ENCODE measurements at places on chromosomes 2 and 18.

DNA sequence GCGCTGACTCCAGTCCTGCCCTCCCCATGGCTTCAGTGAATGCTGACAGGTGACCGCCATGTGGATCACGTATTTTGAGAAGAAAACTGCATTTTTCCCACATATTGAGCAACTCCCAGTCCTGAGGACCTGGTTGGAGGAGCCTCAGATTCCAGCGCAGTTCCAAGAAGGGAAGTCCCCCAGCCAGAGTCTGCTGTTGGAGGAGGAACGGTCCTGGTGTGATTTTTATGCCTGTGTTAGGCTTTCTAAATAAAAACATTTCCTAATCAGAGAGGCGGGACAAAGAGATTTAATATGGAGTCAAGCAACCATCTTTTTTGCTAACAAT, 32.3 kb upstream of the COL6A3 start:
- no peak for DNase-seq

GRCh38 chr2:127917916-127918315, 32.2 kb upstream of the AMMECR1L start:
- DNase-seq, result no peak

DNA sequence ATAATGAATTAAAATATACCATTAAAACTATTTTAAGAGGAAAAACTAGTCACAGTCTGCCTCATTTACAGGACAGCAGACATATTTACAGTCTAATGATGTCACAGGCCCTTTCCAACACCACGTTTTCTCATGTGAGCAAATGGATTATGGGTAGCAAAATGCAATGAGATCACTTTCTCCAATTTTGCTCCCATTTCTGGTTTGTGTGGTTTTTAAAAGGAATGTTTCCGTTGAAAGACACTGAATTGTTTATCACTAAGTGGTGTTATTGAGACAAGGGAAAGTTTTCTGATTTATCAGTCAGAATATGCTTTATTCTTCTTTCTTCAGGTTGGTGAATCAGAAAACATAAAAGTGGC, 11.4 kb upstream of the NR4A2 start:
- DNase-seq, result no peak

GRCh38 chr2:25388491-25388890, 46.8 kb upstream of the DNMT3A start:
- DNase-seq, result no peak

DNA sequence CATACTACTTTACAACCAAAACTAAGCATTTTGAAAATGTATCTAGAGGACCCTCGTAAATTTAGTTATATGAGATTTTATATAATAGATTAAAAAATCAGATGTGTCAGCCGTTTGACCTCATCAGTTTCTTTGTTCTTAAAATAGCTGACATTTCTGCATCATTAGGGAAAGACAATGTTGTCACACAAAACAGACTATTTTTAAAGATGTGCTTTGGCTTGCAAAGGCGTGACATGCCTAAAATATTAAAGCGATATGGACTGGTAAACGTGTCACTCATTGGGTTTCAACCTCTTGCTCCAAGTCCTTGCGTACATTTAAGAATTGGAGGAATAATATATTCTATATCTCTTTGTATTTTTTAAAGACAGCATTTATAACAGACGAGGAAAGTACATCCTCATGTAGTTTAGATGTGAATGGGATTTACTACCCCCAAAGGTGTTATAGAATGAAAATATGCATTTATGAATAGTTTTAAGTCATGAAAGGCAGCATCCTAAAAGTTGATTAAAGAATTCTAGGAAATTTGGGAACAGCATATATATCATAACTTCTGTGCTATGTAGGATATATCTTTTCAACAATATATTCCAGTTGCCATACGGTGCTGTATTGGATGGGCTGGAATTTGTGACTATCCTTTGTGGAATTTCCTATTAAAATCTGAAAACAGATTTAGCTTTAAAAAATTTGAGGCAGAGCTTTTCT, 3.8 kb downstream of the MYL12A start:
- DNase-seq, result no peak

- no peak for DNase-seq
These were observed 77.3 kb downstream of the LONRF2 start for GRCh38 chr2:100244881-100245605.

DNA sequence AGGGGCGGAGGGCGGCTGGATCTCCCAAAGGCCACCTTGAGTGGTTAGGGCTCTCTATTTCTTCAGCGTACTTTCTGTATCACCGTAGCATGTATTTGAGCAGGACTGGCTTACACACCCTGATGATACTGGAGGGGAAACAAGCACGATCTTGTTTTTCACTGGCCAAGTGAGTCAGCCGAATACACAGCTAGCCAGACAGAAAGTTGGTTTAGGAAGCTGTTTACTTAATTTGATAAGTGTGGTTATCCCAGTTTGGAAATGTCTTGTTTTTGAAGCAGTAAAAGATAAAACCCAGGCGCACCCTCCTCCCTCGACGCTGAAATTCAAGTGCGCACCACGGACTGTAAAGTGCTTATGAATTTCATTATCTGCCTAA, 582 bp downstream of the RIOK3 start:
- DNase-seq, result no peak

- DNase-seq, result no peak
These were observed 159.3 kb upstream of the SALL3 start for GRCh38 chr18:78820161-78820834.

DNA sequence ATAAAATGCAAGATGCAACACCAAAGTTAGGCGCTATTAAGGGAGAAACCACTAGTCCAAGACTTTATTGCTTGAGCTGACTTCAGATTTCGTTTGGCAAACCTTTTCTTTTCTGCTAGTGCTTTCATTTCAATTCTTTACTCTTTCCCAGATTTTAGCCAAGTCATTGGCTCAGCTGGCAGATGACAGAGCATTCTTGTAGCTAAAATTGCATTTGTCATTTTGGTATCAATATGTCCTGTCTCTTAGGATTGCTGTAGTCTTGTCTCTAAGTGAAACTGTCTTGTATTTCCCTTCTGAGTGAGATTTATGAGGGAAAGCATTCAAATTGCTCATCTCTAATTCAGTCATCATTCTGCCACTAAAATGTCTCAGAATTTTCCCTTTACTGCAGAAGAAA, 335.1 kb downstream of the METTL4 start:
- DNase-seq, result no peak

- DNase-seq, result peak; percentile 44
These were observed 422.1 kb downstream of the PARD3B start for GRCh38 chr2:204967199-204967960.

DNA sequence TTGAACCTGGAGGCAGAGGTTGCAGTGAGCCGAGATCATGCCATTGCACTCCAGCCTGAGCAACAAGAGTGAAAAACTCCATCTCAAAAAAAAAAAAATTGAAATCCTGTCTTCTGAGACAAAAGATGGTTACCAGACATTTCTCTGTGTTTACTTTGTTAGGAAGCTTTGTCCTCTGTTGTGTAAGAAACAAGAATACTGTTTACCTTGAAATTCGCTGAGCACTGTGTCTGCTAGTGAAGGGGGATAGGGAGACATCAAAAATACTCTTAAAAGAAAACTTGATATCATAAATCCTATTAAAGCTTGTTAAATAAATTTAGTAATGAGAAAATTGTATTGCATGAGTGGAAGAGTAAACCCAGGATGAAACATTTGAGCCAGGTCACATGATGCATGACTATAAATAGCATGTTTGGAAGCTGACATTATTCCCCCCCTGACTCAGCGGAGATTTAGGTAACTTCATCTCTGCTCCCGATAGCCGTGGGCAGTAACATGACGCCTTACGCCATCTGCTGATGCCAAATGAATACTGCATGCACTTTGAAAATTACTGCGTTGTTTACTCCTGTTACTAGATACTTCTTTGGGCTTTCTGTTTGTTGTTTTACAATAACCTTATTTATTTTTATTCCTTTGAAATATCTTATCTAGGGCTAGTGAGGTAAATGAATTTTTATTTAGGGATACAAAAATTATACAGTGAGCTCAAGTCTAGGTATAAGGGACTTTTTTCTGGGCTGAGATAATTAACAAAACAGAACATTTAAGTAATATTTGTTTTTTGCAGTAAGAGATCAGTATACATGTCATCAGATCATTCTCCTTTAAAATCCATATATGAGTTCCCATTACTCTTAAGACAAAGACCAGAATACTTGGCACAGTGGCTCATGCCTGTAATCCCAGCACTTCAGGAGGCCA, 134.9 kb downstream of the MAP3K20 start:
- DNase-seq, result no peak

DNA sequence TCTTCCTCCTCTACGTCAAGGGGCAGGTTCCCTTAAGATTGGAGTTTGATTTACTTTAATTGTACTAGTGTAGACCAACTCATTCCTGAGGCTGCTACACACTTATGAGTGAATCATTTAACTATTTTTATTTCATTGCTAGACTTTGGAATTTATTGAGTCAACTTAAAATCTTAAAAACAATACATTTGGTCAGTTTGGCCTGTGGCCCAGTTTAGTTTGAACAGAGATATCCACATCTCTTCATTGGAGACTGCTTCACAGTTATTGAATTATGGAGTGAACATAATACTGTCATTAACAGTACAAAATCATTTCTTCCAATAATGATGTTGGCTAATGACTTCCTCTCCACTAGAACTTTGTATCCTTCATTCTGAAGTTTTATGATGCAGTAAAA, 34.5 kb upstream of the STPG4 start:
- no peak for DNase-seq

DNA sequence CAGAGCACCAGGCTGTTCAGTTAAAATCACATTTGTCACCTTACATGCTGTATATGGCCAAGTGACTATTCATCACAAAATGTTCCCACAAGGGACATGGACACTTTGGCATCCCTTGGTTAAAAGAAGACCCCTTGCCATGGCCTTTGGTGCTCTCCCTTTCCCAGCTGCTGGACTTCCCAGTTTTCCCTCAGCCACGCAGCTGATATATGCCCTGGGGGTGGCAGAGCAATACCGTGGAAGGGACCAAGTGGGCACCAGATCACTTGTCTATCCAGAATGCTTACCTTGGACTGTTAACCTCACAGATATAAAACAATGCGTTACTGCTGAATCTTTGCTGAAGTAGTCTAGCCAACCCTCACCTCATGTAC, 35.3 kb downstream of the PAIP2B start:
- no peak for DNase-seq

DNA sequence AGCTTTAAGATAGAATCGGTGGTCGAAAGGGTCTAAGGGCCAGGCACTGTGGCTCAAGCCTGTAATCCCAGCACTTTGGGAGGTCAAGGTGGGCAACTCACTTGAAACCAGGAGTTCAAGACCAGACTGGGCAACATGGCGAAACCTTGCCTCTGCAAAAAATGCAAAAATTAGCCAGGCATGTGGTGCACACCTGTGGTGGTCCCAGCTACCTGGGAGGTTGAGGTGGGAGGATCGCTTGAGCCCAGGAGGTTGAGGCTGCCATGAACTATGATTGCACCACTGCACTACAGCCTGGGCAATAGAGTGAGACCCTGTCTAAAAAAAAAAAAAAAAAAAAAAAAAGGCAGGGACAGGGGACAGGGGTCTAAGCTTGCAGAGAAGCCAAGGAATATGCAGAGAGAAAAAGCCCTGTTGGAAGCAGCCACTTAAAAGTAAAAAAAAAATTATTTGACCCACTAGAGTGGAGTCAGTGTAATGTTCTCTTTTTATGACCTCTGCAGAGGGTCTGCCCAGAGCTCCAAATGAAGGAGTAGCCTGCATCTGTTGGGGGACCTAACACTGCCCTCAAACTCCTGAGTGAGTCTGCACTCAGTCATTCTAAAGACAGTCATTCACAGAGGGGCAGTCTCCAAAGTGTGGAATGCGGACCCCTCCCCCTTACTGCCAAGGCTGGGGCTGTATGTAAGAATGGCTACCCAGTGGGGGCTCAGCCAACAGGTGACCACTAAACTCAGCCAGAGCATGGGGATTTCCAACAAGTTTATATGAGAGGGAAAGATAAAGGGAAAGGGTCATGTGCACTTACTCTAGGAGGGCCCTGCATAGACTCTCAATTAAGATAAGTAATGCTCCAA, 118.5 kb upstream of the CDCA7 start:
- DNase-seq, result no peak

DNA sequence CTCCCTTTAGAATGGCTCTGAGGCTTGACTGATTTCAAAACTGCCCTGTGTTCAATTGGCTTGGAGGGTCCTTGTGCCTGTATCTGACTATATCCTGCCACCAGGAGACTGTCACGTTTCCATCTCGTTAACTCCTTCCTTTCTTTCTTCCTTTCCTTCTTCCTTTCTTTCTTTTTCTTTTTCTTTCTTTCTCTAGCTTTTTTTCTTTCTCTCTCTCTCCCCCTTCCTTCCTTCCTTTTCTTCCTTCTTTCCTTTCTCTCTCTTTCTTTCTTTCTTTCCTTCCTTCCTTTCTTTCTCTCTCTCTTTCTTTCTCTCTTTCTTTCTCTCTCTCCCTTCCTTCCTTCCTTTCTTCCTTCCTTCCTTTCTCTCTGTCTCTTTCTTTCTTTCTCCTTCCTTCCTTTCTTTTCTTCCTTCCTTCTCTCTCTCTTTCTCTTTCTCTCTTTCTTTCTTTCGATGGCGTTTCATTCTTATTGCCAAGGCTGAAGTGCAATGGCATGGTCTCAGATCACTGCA, 38.1 kb upstream of the EML6 start:
- no peak for DNase-seq

GRCh38 chr2:47271054-47272000, 116.2 kb upstream of the STPG4 start:
- DNase-seq, result no peak

DNA sequence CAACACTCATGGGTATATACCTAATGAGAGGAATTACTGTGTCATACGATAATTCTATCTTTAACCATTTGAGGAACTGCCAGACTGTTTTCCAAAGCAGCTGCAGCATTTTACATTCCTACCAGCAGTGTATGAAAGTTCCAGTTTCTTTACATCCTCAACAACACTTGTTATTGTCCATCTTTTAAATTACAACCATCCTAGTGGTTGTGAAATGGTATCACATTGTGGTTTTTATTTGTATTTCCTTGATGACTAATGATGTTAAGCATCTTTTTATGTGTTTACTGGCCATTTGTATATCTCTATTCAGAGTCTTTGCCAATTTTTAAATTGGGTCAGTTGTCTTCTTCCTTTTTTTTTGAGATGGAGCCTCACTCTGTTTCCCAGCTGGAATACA, 4.0 kb upstream of the CKAP2L start:
- DNase-seq, result no peak

- DNase-seq, result no peak
These were observed 15.9 kb downstream of the ABCG8 start for GRCh38 chr2:43854671-43855070.

GRCh38 chr2:11867926-11868325, 121.5 kb downstream of the LPIN1 start:
- no peak for DNase-seq

- DNase-seq, result peak; percentile 21
These were observed 21.7 kb upstream of the EFHD1 start for GRCh38 chr2:232611559-232612218.

DNA sequence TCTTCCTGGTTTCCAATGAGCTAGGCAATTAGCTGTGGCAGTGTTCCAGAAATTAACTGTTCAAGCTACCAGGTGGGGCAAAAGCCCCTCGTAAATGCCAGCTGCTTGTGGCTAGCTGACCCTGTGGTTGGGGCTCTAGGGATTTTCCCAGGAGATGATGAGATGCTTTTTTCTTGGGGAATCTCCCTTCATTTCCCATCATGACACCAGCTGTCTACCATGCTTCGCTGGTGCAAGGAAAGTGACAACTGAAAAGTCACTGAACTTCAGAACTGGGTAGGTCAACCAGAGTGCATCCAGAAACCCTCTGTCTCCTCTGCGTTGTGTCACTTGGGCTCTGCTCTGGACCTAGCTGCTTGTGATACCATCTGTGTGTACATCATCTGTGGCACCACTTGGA, 386.5 kb upstream of the DCC start:
- no peak for DNase-seq

- no peak for DNase-seq
These were observed 38.9 kb downstream of the KLF7 start for GRCh38 chr2:207126724-207127308.
